ENCODE measurements at places on chromosomes 1 and 21. TPM values are rescaled to one million over a fixed set of nuclear protein-coding genes. Genes with fewer than 3 reads are reported as not detected.

Gene SYT14
- total RNA-seq = under 0.01 TPM

DNA sequence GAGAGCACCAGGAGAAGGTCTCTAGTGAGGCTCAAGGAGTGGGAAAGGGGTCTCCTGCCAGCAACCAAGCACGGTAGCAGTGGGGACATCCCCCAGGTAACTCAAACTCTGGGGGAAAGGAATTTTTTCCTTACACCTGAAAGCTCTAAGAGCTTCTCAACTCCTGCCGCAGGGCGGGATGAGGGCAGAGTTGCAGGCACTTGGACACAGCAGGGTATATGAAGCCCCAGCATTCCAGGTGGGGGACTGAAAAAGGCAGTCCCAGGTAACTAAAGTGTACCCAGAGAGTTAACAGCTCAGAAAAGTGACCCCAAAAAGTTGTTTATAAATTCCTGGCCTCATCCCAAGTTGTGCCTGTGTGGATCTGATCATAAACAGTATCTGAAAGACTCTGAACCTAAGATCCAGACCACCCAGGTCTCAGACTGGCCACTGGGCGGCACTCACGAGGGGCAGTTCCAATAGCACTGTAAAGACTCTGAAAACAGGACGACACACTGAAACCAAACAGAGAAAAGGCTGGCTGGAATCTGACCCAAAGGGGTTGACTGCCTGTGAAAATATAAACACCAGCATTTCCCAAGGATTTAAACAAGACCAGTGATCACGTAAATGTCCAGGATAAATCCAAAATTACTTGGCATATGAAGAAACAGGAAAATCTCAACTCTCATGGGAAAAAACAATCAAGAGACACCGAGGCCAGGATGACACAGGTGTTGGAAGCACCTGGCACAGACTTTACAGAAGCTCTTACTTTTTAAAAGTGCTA lies 47.5 kb downstream of the HSF2BP start:
- DNase-seq = peak; percentile 67

DNA sequence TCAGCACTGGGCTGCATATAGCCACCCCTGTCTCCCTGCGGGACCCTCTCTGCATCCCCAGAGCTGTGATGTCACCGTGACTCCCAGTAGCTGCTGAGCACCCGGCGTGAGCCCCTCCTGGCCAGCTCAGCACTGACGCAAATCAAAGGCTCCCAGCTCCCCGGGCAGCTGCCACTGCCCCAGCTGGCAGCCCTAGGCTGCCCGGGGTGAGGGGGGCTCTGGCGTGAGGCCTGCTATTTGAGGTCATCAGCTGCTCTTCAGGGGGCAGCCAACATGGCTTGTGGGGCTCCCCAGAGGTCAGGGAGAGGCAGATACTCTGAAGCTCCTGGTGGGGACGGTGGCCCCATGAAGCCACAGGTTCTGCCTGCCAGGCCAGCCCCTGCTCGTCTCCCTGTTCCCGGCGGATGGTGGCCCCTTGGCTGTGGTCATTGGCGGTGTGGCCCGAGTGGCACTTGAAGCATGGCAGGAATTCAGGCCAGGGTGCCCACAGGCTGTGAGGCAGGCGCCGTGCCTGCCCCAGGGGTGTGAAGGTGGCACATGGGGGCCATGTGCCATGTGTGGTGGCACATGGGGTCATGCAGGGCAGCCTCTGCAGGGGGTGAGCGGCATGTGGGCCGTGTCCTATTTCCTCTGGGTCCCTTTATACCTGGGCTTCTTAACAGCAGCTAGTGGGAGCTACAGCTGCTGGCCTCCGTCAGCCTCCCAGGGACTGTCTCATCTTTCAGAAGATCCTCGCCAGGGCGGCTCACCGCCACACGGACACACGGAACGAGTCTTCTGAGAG lies 85.4 kb downstream of the SIK1 start:
- DNase-seq = no peak

GRCh38 chr1:21766210-21766609 lies 16.7 kb downstream of the USP48 start:
- DNase-seq = no peak

DNA sequence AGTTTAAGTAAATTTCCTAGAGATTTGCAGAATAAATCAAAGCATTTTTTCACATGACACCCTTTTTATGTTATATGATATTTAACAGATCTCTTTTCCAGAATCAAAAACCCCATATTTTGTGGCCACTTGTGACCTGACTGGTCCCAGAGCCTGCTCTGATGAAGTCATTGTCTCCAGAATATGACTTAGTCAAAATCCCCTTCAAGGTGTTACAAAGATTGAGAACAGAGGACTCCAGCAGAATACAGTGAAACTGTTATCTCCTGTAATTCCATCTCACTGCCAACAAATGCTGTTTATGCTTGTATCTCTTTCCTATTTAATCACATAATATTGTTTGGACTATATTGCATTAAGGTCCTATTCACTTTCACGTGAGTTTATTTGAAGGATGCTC lies 25.6 kb downstream of the RGS1 start:
- DNase-seq = no peak

GRCh38 chr1:180497826-180498225 lies 4.6 kb downstream of the ACBD6 start:
- DNase-seq = no peak
